ENCODE measurements at places on chromosomes 16 and 17.
A peak's percentile ranks its signal among the peaks of the same experiment; 100 is the strongest.

DNA sequence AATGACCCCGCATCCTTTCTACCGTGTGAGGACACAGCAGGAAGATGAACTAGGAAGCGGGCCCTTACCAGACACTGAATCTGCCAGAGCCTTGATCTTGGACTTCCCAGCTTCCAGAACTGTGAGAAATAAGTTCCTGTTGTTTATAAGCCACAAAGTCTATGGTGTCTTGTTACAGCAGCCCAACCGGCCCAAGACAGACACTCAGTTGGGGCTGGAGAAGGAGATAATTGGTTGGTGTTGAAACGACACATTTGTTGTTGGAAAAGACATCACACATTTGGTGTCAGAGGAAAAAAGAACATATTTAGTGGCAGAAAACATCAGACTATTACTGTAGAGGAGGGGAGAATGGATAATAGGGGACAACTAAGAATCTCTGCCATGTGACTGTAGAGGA lies 122.3 kb upstream of the SEC14L1 start:
- H3K36me3 ChIP-seq: no peaks in the 10 kb centered on the region
- no peaks in the 10 kb centered on the region for H3K27me3 ChIP-seq
- no peak overlapping the region for H3K27ac ChIP-seq
- no peak overlapping the region for H3K4me3 ChIP-seq
- DNase-seq: no peak

DNA sequence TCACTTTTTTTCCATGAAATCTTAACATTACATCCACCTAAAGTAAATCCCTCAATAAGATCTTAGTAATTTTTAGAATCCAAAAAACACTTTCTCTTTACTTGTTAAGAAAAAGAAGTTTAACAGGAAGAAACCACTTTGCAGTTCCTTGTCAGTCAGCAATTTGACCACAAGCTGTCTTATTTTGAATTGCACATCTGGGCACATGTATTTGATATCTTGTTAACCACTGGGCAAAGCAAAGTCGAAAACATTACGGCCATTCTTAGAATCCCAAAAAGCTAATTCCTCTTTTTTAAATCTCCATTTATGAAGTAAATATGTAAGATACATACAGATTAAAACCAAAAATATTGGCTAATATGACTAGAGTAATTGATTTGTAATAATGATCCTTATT lies 1.1 kb downstream of the ABCA10 start:
- H3K27ac ChIP-seq: no peak overlapping the region
- no peaks in the 10 kb centered on the region for H3K4me1 ChIP-seq
- H3K27me3 ChIP-seq: no peaks in the 10 kb centered on the region
- no peak for DNase-seq

GRCh38 chr17:62625184-62625869 lies 2.1 kb upstream of the MRC2 start:
- peaks cover 38% of the 10 kb centered on the region for H3K27me3 ChIP-seq
- DNase-seq: no peak
- H3K4me1 ChIP-seq: peaks cover 6% of the 10 kb centered on the region
- H3K27ac ChIP-seq: no peak overlapping the region
- no peak overlapping the region for H3K4me3 ChIP-seq
- no peaks in the 10 kb centered on the region for H3K36me3 ChIP-seq

DNA sequence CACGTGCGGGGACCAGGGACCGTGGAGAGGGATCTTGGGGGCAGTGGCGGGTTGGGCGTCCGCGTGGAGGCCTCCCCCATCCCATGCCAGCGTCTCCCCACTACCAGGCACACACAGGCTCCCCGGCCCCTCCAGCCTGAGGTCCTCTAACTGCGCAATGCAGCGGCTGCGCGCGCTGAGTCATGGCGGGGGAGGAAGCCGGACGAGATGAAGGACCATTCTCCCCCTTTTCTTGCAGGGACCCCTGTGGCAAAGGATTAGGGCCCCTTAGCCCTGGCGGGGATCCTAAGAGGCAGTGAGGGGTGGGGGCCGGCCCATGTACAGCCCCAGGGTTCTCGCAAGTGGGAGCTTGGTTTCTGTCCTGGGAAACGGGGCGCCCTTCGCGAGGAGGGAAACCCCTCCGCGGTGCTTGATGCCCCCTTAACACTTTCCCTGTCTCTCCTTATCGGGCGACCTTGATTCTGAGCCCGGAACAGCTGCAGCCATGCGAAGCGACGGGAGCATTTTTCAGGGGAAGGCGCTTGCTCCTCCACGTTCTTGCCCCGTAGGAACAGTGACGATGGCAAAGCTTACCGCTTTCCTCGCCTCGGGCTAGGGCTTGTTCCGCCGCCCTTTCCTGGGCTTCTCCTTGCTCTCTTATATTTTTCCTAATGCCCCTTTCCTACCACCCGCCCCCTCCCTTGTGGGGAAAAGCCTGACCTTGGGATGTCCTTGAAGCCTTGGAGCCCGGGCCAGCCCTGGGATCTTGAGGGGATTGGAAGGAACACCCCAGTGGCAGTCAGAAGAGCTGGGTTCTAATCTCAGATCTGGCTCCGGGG lies 592 bp downstream of the ALDOA start:
- H3K4me1 ChIP-seq: peaks cover 41% of the 10 kb centered on the region
- peaks cover 68% of the 10 kb centered on the region for H3K36me3 ChIP-seq
- H3K27ac ChIP-seq: peak overlapping the region; percentile 95
- DNase-seq: no peak

- no peaks in the 10 kb centered on the region for H3K4me1 ChIP-seq
- peak overlapping the region; percentile 82 for H3K27ac ChIP-seq
- DNase-seq: no peak
- no peak overlapping the region for H3K4me3 ChIP-seq
- H3K27me3 ChIP-seq: no peaks in the 10 kb centered on the region
- peaks cover 23% of the 10 kb centered on the region for H3K36me3 ChIP-seq
Measured at GRCh38 chr17:59027750-59028149, 78.9 kb downstream of the TRIM37 start.

GRCh38 chr16:14283786-14284185 lies 212.7 kb downstream of the MRTFB start:
- H3K4me3 ChIP-seq: no peak overlapping the region
- peaks cover 15% of the 10 kb centered on the region for H3K4me1 ChIP-seq
- H3K36me3 ChIP-seq: peaks cover 41% of the 10 kb centered on the region
- no peak for DNase-seq
- H3K27me3 ChIP-seq: no peaks in the 10 kb centered on the region

GRCh38 chr16:53896722-53897121 lies 192.8 kb downstream of the FTO start:
- no peaks in the 10 kb centered on the region for H3K27me3 ChIP-seq
- no peak overlapping the region for H3K27ac ChIP-seq
- no peaks in the 10 kb centered on the region for H3K36me3 ChIP-seq
- no peak for DNase-seq
- no peak overlapping the region for H3K4me3 ChIP-seq
- H3K4me1 ChIP-seq: peaks cover 3% of the 10 kb centered on the region

- peaks cover 29% of the 10 kb centered on the region for H3K4me1 ChIP-seq
- no peak for DNase-seq
- peaks cover 14% of the 10 kb centered on the region for H3K36me3 ChIP-seq
- peak overlapping the region; percentile 67 for H3K4me3 ChIP-seq
- no peaks in the 10 kb centered on the region for H3K27me3 ChIP-seq
- H3K27ac ChIP-seq: peak overlapping the region; percentile 70
Measured at GRCh38 chr16:30395992-30396585, 869 bp downstream of the ZNF48 start.

DNA sequence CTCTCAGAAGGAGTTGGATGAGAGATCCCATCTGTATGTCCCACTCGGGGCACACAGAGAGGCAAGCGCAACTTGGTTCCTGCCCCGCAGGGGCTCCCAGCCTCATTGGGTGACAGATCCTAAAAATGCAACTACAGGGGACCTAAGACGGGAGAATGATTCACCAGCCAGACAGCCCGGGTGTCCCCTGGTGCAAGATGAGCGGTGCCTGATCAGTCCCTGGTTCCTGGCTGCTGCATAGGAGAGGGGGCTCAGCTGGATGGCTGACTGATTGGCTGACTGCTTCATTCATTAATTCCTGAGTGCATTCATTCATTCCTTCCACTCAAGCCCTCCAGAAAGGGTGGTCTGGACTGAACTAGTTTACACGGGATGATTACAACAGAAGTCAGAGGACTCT lies 22.0 kb downstream of the WNT3 start:
- no peaks in the 10 kb centered on the region for H3K36me3 ChIP-seq
- peaks cover 70% of the 10 kb centered on the region for H3K27me3 ChIP-seq
- DNase-seq: no peak
- H3K4me3 ChIP-seq: no peak overlapping the region

DNA sequence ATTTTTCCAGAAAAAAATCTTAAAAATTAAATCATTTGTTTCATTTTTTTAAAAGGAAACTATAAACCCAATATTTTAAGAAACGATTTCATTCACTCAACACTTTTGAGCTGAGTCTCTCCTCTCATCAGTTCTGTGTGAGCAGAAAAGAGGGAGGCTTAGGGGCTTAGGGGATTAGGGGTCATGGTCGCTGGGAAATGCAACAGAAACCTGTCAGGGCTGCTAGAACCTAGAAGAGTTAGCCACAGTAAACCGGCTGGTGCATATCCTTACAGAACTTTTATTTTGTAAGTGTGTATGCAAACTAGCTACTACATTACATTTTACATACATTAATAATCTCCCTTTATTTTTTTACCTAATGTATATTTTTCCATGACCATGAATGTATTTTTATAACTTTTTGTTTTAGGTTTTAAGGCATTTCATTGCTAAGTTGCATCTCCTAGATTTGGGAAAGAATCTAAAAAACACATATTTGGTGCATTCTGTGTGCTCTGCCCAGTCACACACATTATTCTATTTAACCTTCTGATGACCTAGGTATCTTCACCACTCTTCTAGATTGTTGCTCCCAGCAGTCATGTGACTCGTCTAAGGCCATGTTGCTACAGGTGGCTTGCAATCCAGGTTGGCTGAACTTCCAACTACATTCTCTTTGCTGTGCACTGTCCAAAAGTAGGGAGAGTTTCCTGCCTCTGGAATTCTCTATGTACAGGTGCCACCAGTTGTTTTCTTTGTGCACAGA lies 24.4 kb downstream of the TBC1D3B start:
- peaks cover 27% of the 10 kb centered on the region for H3K4me1 ChIP-seq
- no peaks in the 10 kb centered on the region for H3K36me3 ChIP-seq
- DNase-seq: no peak

GRCh38 chr17:65626451-65626850 lies 65.0 kb upstream of the AXIN2 start:
- peaks cover 35% of the 10 kb centered on the region for H3K27me3 ChIP-seq
- H3K27ac ChIP-seq: no peak overlapping the region
- DNase-seq: no peak
- H3K36me3 ChIP-seq: no peaks in the 10 kb centered on the region
- no peaks in the 10 kb centered on the region for H3K4me1 ChIP-seq

GRCh38 chr16:22161999-22162655 lies at the start of gene SDR42E2:
Gene SDR42E2, plus strand, starts transcription at chr16:22162506. Its CDS starts 3,077 bp downstream, at chr16:22165583.
- H3K36me3 ChIP-seq: no peaks in the 10 kb centered on the region
- no peaks in the 10 kb centered on the region for H3K4me1 ChIP-seq
- peaks cover 21% of the 10 kb centered on the region for H3K27me3 ChIP-seq
- peak within 1 kb of the TSS; percentile 62 for H3K4me3 ChIP-seq

DNA sequence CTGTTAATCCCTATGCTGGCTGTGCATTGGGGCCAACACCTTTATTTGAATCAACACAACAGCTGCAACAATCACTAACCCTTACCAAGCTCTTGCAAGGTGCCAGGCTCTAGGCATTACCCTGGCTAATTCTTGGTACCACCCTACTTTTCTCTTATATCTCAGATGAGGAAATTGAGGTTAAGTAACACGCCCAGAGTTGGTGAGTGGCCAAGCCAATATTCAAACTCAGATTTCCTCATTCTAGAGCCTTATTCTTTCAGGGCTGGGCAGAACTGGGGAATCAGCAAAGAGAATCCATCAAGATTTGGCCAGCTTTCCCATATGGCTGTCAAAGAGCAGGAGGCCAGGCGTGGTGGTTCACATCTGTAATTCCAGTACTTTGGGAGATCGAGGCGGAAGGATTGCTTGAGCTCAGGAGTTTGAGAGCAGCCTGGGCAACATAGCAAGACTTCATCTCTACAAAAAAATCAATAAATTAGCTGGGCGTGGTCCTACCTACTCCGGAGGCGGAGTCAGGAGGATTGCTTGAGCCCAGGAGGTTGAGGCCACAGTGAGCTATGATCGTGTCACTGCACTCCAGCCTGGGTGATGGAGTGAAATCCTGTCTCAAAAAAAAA lies 23.7 kb downstream of the ARSG start:
- peaks cover 4% of the 10 kb centered on the region for H3K36me3 ChIP-seq
- peak overlapping the region; percentile 64 for H3K27ac ChIP-seq
- no peaks in the 10 kb centered on the region for H3K27me3 ChIP-seq

- no peaks in the 10 kb centered on the region for H3K4me1 ChIP-seq
- no peak overlapping the region for H3K4me3 ChIP-seq
- peaks cover 4% of the 10 kb centered on the region for H3K36me3 ChIP-seq
- DNase-seq: no peak
- H3K27me3 ChIP-seq: peaks cover 11% of the 10 kb centered on the region
Measured at GRCh38 chr16:46762583-46762982, 14.4 kb upstream of the MYLK3 start.

- H3K4me3 ChIP-seq: no peak overlapping the region
- H3K27ac ChIP-seq: no peak overlapping the region
- no peaks in the 10 kb centered on the region for H3K36me3 ChIP-seq
- DNase-seq: no peak
- H3K27me3 ChIP-seq: peaks cover 14% of the 10 kb centered on the region
Measured at GRCh38 chr17:61617330-61617729, 26.3 kb upstream of the NACA2 start.

DNA sequence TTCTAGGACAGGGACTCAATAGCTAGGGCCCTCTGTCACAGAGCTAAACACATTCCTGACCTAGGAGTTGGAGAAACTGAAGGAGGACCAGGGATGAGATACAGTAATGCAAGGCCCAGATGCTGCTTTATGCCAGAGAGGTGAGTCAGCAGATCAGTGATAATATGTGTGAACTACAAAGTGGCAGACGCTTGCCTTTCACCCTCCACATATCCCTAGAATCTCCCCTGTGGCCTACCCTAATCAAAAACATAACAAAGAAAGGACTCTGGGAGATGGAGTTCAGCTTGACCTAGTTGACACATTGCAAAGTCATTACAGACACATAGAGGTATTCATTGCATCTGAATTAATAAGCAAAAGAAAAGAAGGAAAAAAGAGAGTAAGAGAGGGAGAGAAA lies 417.6 kb upstream of the DYNLRB2 start:
- no peaks in the 10 kb centered on the region for H3K4me1 ChIP-seq
- no peak overlapping the region for H3K27ac ChIP-seq
- H3K36me3 ChIP-seq: no peaks in the 10 kb centered on the region
- H3K4me3 ChIP-seq: no peak overlapping the region
- no peak for DNase-seq
- H3K27me3 ChIP-seq: peaks cover 30% of the 10 kb centered on the region

DNA sequence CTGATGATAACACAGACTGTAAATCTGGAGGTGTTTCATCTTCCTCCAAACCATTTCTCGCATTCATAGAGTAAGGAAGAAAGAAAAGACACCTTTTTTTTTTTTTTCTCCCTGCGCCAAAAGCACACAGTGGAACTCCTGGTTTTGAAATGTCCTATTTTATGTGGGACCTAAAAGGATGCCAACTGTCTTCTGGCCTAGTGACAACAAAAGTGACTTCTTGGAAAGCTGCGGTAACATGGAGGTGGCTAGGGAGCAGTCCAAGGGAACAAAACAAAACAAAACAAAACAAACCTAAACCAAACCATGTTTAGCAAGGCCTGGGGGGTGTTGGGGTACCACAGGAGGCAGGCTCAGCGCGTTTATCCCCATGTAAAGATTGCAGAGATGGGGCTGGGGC lies 174.8 kb downstream of the XYLT1 start:
- no peaks in the 10 kb centered on the region for H3K36me3 ChIP-seq
- peaks cover 11% of the 10 kb centered on the region for H3K4me1 ChIP-seq
- H3K4me3 ChIP-seq: no peak overlapping the region
- DNase-seq: no peak
- H3K27me3 ChIP-seq: no peaks in the 10 kb centered on the region

All from effector memory CD8-positive, alpha-beta T cell (primary cell).